WTC11 (cell line): ENCODE measurements at places on chromosomes 7 and 10. TPM values are rescaled to one million over a fixed set of nuclear protein-coding genes. Genes with fewer than 3 reads are reported as not detected.

The GRM8 gene
- 2.1 to 2.4 TPM (median 2.3 TPM) in 3 replicates for total RNA-seq

The PNLIP gene
- total RNA-seq = 1.4 to 1.9 TPM (median 1.6 TPM) in 3 replicates

GRCh38 chr10:132868995-132869394 is 73.4 kb downstream of the CFAP46 start:
- H3K27ac ChIP-seq = no peak overlapping the region
- H3K4me3 ChIP-seq = no peak overlapping the region
- H3K4me1 ChIP-seq = no peaks in the 10 kb centered on the region
- no peaks in the 10 kb centered on the region for H3K27me3 ChIP-seq
- H3K36me3 ChIP-seq = no peaks in the 10 kb centered on the region; the same call in 1 of the 2 replicates

The VPS50 gene
- total RNA-seq = 9.2 to 11.2 TPM (median 10.4 TPM) in 3 replicates

- H3K36me3 ChIP-seq = no peaks in the 10 kb centered on the region
- no peak overlapping the region for H3K27ac ChIP-seq
- DNase-seq = no peak
- H3K27me3 ChIP-seq = peaks cover 95% of the 10 kb centered on the region
These were observed 3.2 kb upstream of the VGF start for GRCh38 chr7:101168412-101169049.
